Stimulated activated CD4-positive, alpha-beta T cell treated with anti-CD3 and anti-CD28 coated beads, Interleukin-2, amount 100 ng/mL, for 4 hours (primary cell): ENCODE measurements at places on chromosomes 13 and 19.

DNA sequence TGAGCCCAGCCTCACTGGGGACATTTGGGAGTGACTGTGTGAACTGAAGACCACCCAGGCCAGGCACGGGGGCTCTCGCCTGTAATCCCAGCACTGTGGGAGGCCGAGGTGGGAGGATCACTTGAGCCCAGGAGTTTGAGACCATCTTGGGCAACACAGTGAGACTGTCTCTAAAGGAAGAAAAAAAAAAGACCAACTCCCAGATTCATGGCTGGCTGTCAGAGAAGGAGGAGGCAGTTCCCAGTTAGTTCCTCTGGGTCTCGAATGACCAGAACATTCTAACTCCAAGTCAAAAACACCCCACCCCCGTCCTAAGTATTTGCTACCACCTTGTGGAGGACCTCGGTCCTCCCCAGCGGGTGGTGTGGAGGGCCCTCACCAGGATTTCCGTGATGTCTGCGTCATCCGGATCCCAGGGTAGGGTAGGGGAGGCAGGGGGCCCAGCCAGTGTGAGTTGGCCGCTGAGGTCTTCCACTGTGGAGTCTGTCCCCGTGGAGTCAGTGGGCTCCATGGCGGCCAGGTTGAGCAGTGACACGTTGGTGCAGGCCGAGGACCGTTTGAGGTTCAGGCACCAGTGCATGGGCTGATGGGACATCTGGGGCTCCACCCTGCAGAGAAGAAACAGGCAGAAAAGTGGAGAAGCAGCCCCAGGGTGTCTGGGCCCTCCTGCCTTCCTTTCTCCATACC, 1.3 kb downstream of the TSKS start:
- DNase-seq, result no peak

- DNase-seq, result no peak
These were observed 153.7 kb upstream of the VSTM2B start for GRCh38 chr19:29372091-29372415.

- peak; percentile 85 for DNase-seq
These were observed 1.4 kb downstream of the CAPNS1 start for GRCh38 chr19:36141039-36141927.

GRCh38 chr13:25059958-25060357, 36.0 kb upstream of the PABPC3 start:
- DNase-seq, result no peak

- DNase-seq, result no peak
These were observed 648.3 kb upstream of the ARGLU1 start for GRCh38 chr13:107216046-107216755.

- no peak for DNase-seq
These were observed 13.6 kb upstream of the IFT88 start for GRCh38 chr13:20553311-20553710.

- no peak for DNase-seq
These were observed 1505.1 kb upstream of the SLC10A2 start for GRCh38 chr13:104571161-104571892.

- DNase-seq, result no peak
These were observed 10.6 kb upstream of the NDUFS7 start for GRCh38 chr19:1373042-1373533.

DNA sequence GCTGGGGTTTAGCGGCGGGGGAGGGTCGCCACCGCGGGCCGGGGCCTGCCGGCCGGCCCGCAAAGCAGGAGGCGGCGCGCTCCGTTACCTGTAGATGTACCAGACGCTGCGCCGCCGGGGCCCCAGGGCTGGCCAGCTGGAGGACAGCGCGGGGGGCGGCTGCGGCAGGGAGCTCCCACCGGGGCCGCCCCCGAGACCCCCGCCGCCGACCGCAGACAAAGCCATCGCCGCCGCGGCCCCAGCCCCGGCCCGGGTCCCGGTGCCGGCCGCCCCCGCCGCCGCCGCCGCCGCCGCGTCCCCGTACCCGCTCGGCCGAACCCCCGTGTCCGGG, 24.8 kb downstream of the SHANK1 start:
- DNase-seq, result no peak

GRCh38 chr13:40517486-40518480, 148.7 kb downstream of the FOXO1 start:
- no peak for DNase-seq

DNA sequence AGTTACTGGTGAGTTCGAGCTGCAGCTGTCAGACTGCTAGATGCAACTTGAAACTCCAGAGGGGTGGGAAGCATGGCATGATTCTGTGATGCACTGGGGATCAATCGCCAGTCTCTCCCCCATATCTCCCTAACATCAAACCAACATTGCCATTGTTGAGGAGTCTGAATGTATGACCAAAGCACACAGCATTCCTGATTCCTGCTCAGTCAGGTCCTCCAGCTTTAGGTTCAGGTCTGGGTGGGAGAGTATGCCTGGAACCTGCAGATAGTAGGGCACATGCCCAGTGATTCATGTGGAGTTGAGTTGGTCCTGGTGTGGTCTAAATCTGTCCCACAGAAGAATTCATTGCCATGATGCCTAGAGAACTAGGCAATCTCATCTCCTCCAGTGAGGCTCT, 269.1 kb downstream of the GPC5 start:
- no peak for DNase-seq

DNA sequence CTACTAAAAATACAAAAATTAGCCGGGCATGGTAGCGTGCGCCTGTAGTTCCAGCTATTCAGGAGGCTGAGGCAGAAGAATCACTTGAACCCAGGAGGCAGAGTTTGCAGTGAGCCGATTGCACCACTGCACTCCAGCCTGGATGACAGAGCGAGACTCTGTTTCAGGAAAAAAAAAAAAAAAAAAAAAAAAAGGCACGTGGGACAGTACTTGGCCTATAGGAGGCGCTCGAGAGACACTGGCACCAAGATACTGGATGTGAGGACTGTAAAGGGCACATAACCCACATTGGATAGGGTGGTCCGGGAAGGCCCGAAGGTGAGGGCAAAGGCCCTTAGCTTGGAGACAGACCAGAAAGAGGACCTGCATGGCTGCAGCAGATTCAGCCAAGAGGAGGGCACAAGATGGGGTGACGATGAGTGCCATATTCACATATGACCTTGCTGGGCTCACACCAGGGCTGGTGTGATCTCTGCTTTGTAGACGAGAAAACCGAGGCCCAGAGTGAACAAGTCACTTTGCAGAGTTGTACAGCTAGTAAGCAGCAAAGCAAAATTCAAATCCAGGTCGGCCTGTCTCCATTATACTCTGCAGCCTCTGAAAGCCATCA, 89.4 kb downstream of the DPF1 start:
- DNase-seq, result no peak
